ENCODE measurements at places on chromosomes 1 and 21. TPM values are rescaled to one million over a fixed set of nuclear protein-coding genes. Genes with fewer than 3 reads are reported as not detected.
A peak's percentile ranks its signal among the peaks of the same experiment; 100 is the strongest.

LCE1F gene
- not detected for total RNA-seq

- no peaks in the 10 kb centered on the region for H3K27me3 ChIP-seq
- H3K36me3 ChIP-seq = no peaks in the 10 kb centered on the region
- DNase-seq = no peak
- H3K27ac ChIP-seq = no peak overlapping the region
- H3K4me3 ChIP-seq = no peak overlapping the region
Measured at GRCh38 chr21:44739316-44739715, 27.9 kb upstream of the TSPEAR start.

DNA sequence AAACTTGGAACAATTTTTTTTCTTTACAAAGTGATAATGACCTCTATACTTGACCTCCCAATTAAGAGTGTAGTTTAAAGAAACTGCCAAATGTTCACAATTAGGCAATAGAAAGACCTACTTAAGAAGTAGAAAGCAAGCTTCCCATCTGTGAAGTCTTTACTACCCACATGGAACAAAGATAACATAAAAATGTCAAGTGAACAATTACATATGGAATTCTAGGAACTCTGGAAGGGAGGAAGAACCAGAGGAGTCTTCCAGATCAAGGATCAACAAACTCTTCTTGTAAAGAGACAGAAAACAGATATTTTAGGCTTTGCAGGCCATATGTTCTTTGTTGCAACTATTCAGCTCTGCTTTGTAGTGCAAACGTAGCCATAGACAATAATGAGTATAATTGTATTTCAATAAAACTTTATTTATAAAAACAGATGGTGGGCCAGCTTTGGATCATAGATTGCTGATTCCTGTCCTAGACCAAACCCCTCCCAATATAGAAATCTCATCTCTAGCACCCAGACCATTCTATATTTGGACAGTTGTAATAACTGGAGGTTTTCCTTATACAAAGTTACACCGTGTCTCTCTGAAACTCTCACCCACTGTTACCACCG, 68.4 kb upstream of the MAGI3 start:
- no peaks in the 10 kb centered on the region for H3K36me3 ChIP-seq
- no peaks in the 10 kb centered on the region for H3K4me1 ChIP-seq
- H3K27ac ChIP-seq = no peak overlapping the region

GRCh38 chr1:46086576-46086975, 45.9 kb downstream of the PIK3R3 start:
- H3K27me3 ChIP-seq = no peaks in the 10 kb centered on the region
- H3K4me3 ChIP-seq = no peak overlapping the region
- H3K36me3 ChIP-seq = no peaks in the 10 kb centered on the region
- H3K27ac ChIP-seq = no peak overlapping the region

DNA sequence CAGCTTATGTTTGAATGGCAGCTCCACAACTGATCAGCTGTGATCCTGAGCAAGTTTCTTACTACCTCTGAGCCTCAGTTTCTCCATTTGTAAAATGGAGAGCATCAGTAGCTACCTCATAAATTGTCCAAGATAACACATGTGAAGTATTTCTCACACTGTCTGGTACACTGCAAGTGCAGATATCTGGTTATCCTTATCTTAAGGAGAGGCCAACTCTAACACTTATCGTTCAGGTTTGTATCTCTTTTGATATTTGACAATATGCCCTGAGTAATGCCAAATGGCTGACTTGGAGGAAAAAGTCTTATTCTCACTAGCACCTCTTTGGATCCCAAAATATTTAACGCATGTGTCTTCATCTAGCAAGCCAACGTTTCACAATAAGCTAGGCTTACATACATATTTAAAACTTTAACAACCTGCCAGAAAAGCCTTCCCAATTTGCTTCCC, 2.7 kb downstream of the CSRP1 start:
- H3K4me1 ChIP-seq = peaks cover 46% of the 10 kb centered on the region
- no peak for DNase-seq
- H3K27ac ChIP-seq = peak overlapping the region; percentile 79

DNA sequence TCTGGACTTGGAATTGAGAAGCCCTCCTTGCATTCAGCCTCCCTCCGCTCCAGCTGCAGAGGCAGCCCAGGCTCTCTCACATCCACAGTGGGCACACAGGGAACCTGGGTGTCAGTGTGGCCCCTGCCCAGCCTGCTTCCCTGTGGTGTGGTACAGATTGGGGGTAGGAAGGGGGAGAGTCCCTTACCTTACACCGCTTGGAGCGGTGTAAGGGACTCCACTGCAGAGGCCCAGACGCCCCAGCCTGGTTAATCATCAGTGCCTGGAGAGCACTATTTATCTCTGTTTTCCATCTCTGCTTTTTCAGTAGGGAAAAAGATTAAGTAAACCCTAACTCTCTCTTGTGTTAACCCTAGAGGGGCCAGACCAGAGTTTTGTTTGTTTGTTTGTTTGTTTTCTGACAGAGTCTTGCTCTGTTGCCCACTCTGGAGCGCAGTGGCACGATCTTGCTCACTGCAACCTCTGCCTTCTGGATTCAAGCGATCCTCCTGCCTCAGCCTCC, 803 bp upstream of the RHBG start:
- H3K27me3 ChIP-seq = no peaks in the 10 kb centered on the region
- no peak overlapping the region for H3K4me3 ChIP-seq
- H3K27ac ChIP-seq = no peak overlapping the region
- H3K36me3 ChIP-seq = no peaks in the 10 kb centered on the region

Measured in SJCRH30 (cell line).